ENCODE measurements at places on chromosomes 3 and 15.

GRCh38 chr3:18425641-18426257, 610 bp upstream of the SATB1 start:
- DNase-seq = peak; percentile 72

- DNase-seq = peak; percentile 47
Observed at GRCh38 chr3:197029511-197030167, at the start of gene MELTF. MELTF (minus strand) TSS chr3:197029817; CDS start chr3:197029702, 115 bp downstream.

GRCh38 chr3:187684880-187685279, 14.7 kb upstream of the SST start:
- DNase-seq = peak; percentile 7

DNA sequence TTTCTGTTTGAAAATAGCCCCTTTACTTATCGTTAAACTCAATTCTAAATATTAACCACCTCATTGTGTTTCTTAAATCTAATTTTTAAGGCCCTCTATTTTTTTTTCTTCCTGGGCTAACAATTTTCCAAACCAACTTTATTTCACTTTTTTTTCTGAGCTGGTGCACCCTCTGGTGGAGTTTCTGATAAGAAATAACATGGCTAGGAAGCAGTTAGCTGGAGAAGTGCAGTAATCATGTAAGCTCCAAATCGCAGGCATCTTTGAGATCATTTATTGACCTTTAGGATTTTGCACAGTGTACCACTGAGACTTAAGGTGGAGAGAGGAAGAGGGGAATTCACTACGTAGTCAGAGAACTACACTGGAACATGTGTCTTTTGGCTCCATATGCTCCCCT, 6.4 kb downstream of the TMEM207 start:
- peak; percentile 19 for DNase-seq

- DNase-seq = no peak
Observed at GRCh38 chr3:100440895-100441294, 39.6 kb downstream of the LNP1 start.

- DNase-seq = no peak
Observed at GRCh38 chr15:67125589-67126502, 60.4 kb downstream of the SMAD3 start.

DNA sequence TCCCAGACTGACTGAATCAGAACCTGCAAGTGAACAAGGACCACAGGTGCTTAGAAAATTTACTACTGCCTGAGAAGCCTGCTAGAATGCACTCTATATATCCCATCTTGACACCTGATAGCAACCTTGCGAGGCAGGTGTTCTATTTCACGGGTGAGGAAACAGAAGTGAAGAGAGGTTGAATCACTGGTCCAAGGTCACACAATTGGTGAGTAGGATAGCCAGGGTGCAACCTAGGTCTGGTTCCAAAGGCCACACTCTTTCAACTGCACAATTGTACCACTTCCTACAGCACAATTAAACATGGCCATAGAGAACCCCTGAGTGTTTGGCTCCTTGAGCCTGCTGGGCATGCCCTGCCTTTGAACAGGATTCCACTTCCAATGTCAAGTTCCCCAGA, 87.0 kb downstream of the RAB11A start:
- DNase-seq = no peak

DNA sequence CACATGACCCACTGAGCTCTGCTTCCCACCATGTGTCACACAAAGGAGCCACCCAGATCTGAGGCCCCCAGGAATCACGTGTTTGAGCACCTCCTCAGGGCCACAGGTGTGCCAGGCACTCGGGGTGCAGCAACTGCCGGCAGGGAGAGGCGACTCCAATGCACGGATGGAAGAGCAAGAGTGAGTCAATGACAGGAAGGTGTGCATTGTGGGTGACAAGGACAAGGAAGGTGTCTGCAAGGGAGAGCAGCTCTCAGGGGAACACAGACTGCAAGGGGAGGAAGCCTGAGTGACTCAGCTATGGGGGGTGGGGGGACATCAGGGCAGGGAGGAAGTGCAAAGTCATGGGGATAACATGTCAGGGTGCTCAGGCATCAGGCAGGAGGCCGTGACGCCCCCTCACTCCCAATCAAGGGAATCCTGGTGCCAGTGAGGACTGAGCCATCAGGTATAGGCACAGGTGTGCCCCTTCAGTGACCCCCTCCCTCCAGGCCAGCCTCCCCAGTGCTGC, 67.4 kb downstream of the NUP210 start:
- DNase-seq = peak; percentile 78

GRCh38 chr15:88497109-88497765, 29.7 kb downstream of the MRPS11 start:
- no peak for DNase-seq
